ENCODE measurements at places on chromosomes 16 and 17.

- DNase-seq, result peak; percentile 30
Measured at GRCh38 chr17:42879596-42879985, 21.0 kb upstream of the G6PC1 start.

DNA sequence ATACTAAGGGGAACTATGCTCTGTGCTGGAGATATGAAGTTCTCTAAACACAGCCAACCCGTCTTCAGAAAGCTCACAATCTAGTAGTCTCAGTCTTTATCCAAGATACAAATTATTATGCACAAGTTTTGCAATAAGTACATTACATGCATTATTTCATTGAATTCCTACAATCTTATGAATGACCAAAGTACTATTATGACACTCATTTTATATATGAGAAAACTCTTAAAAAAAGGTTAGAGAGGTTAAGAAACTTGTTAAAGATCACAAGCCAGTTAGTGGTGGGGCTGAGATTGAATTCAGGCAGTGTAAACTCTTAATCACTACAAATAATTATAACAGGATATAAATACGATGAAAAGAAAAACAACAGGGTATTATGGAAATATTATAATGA is 4.7 kb upstream of the BRIP1 start:
- no peak for DNase-seq

- no peak for DNase-seq
Measured at GRCh38 chr17:59754552-59754951, 47.1 kb downstream of the VMP1 start.

DNA sequence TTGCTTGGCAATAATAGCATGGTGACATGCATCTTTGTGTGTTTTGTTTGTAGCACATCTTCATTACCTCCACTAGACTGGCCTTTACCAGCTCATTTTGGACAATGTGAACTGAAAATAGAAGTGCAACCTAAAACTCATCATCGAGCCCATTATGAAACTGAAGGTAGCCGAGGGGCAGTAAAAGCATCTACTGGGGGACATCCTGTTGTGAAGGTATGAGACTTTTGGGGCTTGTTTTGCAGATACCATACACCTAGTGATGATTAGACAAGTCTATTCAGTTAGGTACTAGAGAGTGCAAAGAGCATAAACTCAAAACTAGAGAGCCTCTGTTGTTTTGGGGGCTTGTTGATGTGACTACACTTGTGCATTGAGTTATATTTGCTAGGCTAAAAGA is 41.2 kb downstream of the NFATC3 start:
- DNase-seq, result no peak

- no peak for DNase-seq
Measured at GRCh38 chr17:378068-378467, 25.5 kb upstream of the RPH3AL start.

DNA sequence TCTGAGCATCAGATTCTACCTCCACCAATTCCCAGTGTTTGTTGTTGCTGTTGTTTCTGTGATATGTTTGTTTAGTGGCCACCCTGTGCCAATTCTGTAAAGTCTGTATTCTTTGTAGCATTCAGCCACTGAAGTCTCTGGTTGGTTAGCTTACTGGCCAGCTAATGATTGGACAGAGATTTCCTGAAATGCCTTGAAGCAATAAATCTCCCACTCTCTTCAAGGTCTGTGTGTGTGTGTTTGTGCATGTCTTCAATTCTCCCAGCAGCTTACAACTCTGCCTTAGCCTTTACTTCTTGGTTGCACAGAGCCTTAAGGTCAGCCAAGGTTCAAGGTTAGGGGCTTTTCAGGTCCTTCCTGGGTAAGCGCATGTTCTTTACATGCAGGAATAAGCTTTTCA is 38.2 kb downstream of the PRPSAP2 start:
- no peak for DNase-seq

GRCh38 chr16:75614066-75614897 is 8.8 kb downstream of the ADAT1 start:
- DNase-seq, result no peak

DNA sequence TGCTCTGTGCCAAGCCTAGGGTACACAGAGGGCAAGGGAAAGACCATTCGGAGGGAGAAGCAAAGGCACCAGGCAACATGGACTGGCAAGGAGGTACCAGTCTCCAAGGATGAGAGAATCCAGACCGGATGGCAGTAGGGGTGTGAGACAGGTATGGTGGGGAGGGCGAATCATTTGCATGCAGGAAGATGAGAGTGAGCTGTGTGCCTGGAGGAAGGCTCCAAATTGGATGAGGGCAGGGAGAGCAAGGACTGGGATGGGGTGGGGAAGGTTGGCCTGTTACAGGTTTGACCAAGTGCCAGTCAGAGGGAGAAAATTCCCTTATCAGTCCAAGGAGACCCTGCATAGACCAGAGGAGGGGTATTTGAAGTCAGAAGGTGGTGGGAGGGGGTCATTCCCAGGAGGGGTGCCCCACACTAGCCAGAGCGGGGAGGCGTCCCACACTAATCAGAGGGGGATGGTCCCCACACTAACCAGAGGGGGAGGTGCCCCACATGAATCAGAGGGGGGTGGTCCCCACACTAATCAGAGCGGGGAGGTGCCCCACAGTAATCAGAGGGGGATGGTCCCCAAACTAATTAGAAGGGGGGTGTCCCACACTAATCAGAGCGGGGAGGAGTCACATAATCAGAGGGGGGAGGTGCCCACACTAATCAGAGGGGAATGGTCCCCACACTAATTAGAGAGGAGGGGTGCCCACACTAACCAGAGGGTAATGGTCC is 737 bp downstream of the CANT1 start:
- no peak for DNase-seq

DNA sequence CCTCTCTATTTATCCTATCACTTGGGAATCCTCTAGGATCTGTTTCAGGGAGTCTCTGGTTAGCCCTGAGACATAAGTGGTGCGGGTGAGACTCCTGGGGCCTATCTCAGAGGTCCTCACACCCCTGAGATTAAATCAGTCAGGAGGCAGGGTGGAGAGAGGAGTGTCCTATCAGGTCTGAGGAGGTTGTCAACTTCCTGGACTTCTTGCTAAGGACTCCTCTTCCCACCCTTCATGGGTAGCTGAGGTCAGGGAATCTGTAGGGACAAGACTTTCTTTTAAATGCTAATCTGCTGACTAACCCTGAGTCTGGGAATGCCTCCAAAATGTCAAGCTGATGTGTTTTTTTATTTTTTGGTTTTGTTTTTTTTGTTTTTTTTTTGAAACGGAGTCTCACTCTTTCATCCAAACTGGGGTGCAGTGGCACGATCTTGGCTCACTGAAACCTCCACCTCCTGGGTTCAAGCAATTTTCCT is 6.6 kb upstream of the ARMC5 start:
- DNase-seq, result no peak

Measured in H54 (cell line).